ENCODE measurements at places on chromosomes 11 and 22.

DNA sequence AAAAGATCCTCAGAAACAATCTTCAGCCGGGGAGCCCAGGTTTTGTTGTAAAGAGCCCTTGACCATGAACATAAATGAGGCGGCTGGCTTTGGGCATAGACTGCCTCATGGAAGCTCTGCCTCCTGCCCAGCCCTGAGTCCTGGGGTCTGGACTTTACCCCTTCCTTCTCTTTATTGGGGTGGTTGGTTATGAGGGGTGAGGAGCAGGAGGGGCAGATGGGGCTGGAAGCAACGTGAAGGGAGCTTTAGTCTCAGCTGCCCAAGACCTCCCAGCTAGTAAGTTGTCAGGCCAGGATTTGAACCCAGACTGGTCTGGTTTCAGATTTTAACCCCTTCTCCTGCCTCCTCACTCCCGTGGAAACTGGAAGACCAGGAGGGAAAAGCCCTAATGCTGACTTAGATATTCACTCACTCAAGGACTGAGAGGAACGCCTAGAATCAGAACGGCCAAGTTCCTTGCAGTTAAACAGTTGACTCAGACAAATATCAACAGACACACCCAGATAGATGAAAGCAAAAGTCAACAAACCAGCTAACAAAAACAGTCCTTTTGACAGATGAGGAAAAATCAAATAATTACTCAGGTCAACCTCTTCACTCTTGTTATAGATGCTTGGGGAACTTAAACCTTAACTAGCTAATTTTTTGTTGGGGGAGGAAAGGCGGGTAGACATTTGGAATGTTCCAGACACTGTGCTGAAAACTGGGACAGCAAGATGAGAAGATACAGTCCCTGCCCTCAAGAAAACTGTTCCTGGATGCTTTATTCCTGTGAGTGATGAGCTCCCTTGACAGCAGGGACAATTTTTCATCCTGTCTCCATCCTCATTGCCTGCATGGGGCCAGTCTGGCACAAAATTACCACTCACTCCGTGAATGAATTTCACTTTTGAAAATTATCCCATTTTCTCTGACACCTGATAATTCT lies 20.8 kb upstream of the ARRB1 start:
- no peak for DNase-seq

- no peak for DNase-seq
Observed at GRCh38 chr11:21492931-21493330, 700.0 kb upstream of the ANO5 start.

DNA sequence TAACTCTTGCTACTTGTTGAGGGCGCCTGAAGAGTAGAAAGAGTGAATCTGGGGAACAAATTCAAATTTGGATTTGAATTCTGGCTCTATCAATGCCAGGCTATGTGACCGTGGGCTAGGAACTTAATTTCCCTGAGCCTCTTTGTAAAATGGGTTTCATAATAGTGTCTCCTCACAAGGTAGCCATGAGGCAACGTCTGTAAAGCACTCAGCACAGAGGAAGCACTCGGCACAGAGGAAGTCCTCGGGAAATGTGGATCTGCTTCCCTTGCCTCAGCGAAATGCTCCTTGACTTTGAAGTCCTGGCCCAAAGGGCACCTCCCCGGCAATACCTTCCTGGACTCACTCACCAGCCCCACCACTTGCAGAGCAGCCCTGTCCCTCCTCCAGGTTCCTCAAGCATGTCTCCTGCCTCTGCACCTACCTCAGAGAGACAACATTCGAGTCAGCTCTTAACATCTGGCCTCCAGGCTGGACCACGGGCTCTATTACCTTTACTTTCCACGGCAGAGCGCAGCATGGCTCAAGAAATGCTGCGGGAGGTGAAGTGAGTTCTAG lies 17.7 kb downstream of the CD6 start:
- no peak for DNase-seq

GRCh38 chr22:40081662-40082061 lies 86.9 kb downstream of the FAM83F start:
- DNase-seq: no peak

GRCh38 chr22:46598737-46599424 lies 21.3 kb upstream of the GRAMD4 start:
- DNase-seq: no peak

GRCh38 chr11:12552692-12553091 lies 121.5 kb upstream of the TEAD1 start:
- DNase-seq: peak; percentile 94

DNA sequence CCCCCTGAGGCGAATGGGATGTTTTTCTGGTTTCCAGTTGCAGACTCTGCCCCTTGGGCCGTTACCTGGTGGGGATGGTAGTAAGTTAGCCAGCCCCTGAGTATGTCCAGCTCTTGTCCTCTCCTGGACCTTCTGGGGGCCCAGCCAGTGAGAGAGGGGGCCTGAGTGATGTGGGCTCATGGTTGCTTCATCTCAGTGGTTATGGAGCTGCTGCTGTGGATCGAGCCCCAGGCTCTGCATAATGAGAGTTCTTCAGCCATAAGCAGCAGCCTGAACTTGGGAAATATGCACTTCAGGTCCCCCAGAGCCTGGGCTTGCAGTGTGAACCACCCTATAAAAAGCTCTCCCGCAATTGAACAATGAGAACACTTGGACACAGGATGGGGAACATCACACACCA lies 5.9 kb downstream of the TMPRSS13 start:
- no peak for DNase-seq

GRCh38 chr11:111351374-111352055 lies 27.6 kb downstream of the POU2AF1 start:
- DNase-seq: no peak

GRCh38 chr11:57646799-57647303 lies 2.9 kb downstream of the YPEL4 start:
- no peak for DNase-seq

GRCh38 chr11:87358461-87358860 lies 320.7 kb downstream of the TMEM135 start:
- DNase-seq: no peak

GRCh38 chr11:1276041-1276790 lies 33.2 kb downstream of the TOLLIP start:
- DNase-seq: no peak

DNA sequence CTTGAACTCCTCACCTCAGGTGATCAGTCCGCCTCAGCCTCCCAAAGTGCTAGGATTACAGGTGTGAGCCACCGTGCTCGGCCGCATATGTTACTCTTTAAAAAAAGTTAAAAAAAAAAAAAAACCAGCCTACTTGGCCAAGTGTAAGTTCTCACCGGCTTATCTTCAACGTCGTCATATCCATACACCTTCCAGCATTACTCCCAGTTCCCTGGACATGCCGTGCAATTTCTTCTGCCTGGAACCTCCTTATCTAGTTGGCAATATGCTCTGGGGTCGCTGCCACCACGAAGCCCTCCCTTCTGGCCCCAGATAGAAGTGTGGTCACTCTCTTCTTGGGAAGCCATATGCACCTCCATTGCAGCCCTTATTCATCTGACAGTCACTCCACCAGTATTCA lies 36.3 kb upstream of the CBX7 start:
- DNase-seq: no peak

DNA sequence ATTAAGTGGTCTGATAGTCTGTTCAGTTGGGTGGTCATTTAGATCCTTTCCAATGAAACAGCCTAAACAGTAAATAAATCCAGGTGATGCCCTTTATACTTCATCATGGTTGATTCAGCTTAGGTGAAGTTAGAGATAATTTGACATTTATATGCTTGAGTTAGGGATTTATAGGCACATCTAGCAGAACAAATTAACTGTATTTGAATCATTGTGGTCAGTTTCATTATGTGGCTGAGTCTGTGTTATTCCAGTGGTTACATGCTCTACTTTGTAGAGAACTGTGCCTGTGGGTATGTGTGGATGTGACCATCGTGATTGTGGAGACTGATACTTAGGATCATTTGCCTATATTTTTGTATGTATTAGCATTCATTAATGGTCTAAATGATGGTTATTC lies 194.6 kb downstream of the DDX10 start:
- no peak for DNase-seq

GRCh38 chr22:37239336-37240239 lies 4.5 kb downstream of the RAC2 start:
- no peak for DNase-seq

DNA sequence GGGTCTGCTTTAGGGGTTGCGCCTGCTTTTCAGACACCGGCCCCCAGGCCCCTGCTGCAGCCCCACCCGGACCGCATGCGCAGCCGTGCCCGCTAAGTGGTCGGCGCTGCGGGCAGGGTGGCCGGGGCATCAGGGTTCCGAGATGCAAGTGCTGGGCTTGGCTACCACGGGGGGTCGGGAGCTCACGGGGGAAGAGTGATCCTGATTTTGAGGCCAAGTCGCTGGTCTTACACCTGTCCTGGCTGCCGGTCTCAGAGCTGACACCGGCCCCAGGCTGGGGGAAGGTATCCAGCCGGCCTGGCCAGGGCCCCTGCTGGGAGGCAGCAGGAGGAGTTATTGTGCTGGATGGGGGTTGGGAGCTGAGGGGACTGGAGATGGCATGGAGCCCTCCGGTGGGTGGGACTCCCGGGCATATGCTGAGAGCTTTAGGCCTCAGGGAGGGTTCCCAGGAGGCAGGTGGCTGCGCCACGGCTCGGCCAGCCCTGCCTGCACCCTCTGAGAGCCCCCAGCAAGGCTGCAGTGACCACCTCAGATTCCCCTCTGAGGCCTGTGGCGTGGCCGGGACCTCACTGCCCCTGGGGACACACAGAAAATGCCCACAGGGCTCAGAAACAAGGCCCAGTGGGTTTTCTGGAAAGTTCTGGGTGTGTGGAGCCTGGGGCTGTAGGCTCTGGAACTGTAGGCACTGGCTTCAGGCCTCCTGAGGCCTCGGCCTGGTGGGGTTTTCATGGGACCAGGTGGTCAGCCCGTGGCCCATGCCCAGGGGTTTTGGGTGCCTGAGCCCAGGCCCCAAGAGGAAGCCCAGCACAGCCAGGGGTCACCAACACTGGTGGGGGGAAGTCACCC lies 4.4 kb upstream of the MUC5AC start:
- DNase-seq: no peak

DNA sequence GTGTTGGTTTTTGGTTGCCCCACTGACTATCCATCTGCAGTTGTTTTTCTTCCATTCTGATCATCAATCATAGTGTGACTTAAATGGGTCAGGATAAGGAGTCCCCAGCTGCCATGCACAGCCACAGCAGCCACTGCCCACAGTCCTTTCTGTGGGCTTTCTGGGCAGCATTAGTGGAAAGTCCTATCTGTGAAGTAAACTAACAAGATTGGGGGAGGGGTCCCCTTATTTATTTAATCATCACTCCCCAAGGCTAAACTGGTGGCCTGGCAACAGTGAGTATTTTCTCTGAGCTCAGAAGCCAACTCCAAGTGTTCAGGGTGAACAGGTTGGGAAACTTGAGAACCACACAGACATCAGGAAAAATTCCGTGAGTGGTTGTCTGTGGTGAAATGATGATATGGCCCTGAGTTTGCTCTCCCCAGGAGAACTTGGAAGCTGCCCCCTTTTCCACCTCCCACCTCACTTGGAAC lies 145.0 kb downstream of the CCDC34 start:
- DNase-seq: peak; percentile 93

DNA sequence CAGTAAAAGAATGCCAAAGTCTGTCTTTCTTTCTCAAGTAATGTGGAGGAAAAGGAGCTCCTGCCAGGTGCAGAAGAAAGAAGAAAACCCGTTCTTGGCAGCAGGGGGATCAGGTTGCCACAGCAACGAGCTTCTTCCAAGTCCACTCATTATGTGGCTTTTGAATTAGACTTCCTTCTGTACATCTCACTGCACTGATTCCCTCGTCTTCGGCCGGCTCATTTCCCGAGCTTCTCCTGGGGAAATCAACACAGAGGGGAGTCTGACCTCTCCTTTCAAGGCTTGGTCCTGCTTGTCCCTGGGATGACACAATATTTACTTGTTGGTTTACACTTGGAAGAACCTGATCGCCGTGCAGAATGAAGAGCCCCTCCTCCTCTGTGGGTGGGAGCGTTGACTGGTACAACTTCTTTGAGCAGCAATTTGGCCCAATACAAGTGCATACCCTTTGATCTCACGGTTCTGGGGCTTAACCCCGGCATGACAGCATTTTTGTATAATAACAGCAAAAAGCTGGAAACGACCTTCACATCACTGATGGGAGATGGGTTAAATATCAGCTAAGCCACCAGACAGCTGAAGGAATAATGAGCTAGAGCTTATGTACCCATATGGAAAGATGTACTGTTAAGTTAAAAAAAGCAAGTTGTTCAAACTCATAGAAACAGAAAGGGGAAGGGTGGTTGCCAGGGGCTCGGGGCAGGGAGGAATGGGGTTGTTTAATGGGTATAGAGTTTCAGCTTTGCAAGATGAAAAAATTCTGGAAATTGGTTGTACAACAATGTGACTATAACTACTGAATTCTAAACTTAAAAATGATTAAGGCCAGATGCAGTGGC lies 35.4 kb downstream of the MCHR1 start:
- no peak for DNase-seq

DNA sequence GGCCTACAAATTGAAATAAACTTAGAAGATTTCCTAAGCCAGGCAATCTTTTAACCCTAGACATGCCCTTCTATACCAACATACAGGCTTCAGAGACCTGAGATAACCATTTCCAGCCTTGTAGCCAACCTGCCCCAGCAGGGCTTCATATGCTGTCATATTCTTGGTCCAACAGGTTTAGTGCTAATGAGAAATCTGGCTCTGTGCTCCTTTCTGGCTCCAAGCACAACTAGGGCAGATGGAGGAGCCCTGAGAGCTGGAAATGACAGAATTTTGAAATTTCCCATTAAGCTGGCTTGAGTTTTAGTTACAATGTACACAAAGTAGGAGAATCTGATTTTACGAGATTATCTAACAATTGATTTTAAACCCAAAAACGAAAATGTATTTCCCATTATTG lies 323.0 kb upstream of the CCDC90B start:
- no peak for DNase-seq

DNA sequence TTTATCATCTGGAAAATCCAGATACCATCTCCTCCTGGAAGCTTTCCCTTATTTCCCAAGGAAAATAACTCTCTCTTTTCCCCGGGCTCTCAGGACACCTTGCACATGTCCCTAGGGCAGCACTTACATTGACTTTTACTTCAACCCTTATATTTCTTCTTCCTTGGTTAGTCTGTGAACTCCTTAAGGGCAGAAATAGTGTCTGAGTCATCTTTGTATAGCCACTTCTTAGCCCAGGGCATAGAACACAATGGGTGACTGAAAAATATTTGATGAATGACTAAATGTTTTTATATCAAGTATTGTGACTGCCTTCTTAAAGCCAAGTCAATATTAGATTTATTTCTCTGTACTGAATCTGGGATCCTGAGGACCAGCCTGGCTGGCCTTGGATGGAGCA lies 45.4 kb upstream of the MYOD1 start:
- no peak for DNase-seq

All from fibroblast of skin of left biceps (primary cell).